Stromal cell of bone marrow (primary cell): ENCODE measurements at places on chromosomes 1 and 21.

DNA sequence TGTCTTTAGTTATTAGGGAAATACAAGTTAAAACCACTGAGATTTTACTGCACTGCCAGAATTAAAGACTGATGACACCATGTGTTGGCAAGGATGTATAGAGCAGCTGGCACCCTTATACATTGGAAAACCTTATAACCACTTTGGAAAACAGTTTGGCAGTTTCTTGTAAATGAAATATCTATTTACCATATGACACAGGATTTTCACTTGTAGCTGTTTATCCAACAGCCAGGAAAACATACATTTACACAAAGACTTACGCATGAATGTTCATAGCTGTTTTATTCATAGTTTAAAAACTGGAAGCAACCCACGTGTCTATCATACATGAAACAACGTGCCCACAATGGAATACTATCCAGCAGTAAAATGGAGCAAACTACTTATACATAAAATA is 45.3 kb downstream of the PRRC2C start:
- no peak for DNase-seq

DNA sequence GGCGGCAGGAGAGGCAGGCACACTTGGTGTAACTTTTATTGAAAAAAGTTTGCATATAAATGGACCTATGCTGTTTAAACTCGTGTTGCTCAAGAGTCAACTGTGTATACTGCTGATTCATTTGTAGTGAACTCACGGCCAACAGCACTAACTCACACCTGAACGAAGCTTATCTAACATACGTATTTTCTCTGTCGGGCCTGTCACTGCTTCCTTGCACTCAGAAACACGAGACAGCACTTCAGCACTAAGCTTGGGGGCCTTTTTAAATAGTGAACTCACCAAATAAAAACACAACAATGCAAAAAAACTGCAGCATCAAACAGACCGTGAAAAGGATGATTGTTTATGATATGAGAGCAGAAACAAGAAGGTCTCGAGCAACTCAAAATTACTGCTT is 58.9 kb upstream of the NEK2 start:
- DNase-seq, result no peak

- no peak for DNase-seq
These were observed 510 bp upstream of the GNG5 start for GRCh38 chr1:84506729-84507453.

- DNase-seq, result peak; percentile 8
These were observed 47.7 kb downstream of the ZNF644 start for GRCh38 chr1:90973897-90974798.

DNA sequence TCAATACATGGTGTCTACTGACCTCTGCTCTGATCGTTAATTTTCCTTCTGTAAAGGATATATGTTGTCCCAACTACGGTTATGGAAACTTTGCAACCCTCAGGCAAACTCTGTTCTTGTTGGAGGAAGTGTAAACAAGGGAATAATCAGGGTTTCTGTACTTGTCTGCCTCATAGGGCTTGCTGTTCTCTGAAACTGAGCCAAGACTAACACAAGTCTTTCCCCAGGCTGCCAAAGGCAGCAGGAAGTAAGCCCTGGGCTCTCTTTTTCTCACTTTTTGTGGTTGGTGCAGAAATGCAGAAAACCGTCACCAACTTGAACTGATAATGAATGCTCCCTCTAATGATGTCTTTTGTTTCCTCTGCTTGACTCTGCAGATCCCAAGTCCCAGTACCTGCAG is 7.6 kb downstream of the CYP4X1 start:
- DNase-seq, result peak; percentile 69

GRCh38 chr1:30476911-30477459 is 246.4 kb downstream of the MATN1 start:
- DNase-seq, result no peak

- DNase-seq, result no peak
These were observed 28.2 kb upstream of the ETS2 start for GRCh38 chr21:38777531-38777930.

DNA sequence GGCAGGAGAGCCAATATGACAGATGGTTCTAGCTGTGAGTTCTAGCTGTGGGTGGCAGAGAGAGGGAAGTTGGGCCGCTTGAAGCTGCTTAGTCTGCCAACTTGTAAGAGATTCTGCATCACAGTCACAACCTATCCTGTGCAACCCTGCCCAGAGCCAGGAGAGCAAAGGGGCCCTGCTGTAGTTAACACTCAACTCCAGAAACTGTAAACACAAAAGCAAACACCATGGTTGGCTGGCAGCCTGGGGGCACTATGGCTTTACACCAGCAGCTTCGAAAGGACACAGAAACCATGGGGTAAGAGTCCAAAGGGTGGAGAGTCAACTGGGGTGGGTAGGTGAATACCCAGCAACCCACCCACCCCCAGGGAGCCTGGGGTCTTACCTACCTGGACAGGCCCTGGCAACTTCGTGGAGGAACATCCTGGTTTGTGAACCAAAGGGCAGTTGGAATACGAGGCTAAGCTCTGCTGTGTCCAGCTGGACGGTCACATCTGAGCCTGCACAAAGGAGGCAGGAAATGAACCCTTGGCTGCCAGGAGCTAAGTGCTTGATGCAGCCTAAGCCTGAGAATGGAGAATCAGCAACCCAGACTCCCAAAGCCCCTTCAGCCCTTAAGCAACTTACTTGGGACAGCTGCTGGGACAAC is 6.4 kb downstream of the INPP5B start:
- DNase-seq, result no peak

GRCh38 chr1:114164840-114165543 is 11.3 kb upstream of the SYT6 start:
- no peak for DNase-seq

GRCh38 chr1:59714966-59715365 is 99.8 kb upstream of the HOOK1 start:
- no peak for DNase-seq

- no peak for DNase-seq
These were observed 58.1 kb upstream of the COA6 start for GRCh38 chr1:234315091-234315541.

- DNase-seq, result no peak
These were observed 1.8 kb upstream of the ACBD6 start for GRCh38 chr1:180504186-180504585.

GRCh38 chr1:225871359-225872074 is 10.7 kb downstream of the TMEM63A start:
- DNase-seq, result no peak

GRCh38 chr1:28323720-28324119 is 5.1 kb upstream of the MED18 start:
- DNase-seq, result no peak

GRCh38 chr1:10903821-10904220 is 107.4 kb upstream of the CASZ1 start:
- no peak for DNase-seq

- DNase-seq, result no peak
These were observed 58.9 kb downstream of the ZC3H11B start for GRCh38 chr1:219553934-219554502.

- no peak for DNase-seq
These were observed 5.9 kb downstream of the USP24 start for GRCh38 chr1:55209247-55209646.

- no peak for DNase-seq
These were observed 68.3 kb upstream of the PLA2G4A start for GRCh38 chr1:186760446-186760845.

- DNase-seq, result peak; percentile 55
These were observed 32.0 kb downstream of the PTAFR start for GRCh38 chr1:28144203-28145135.

DNA sequence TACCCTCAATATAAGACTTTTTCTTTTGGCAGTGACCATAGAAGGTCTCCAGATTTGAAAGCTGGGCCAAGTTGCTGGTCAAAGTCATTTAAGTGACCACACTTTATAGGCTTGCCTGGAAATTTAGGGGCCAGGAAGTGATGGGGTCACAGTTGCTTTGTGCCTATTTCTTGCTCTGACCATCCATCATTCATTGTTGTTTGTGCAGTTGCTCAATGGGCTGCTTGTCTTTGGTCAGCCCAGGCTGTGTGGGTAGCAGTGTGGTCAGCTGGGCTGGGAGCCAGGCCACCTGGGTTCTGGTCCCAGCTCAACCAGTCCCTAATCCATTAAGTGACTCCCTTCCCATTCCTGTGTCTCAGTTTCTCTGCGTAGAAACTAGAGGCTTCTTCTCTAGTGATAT is 2.1 kb upstream of the OTUD7B start:
- DNase-seq, result no peak

DNA sequence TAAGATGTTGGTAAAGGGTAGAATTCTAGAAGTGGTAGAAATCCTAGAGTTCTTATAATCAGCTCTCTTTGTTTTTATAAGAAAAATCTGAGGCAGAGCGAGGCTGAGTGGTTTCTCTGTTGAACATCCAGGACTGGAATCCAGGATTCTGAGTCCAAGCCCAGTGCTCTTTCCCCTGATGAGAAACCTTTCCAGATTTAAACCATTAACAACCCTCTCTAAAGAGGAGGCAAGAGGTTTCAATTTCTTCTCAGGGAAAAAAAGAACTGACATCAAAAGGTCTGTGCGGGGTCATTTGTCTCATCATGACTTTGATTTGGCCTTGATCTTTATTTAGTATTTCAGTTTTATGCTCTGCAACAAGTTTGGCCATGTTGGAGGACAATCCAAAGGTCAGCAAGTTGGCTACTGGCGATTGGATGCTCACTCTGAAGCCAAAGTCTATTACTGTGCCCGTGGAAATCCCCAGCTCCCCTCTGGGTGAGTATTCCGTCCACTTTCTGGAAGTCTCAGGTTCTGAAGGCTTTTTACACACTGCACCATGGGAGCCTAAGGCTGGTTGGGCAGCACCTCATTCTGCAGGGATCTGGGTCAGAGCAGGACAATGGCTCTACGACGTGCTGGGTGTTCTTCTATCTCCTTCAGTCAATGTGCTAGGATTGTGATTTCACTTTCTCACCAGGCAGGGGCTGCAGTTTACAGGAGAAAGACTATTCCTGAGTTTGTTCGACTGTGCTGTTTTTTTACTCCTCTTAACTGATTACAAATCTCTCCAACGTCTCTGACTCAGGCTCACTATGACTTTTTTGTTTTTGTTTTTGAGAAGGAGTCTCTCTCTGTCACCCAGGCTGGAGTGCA is 18.9 kb upstream of the CCT8 start:
- DNase-seq, result no peak

GRCh38 chr1:36083635-36084496 is at the start of gene TEKT2:
Gene TEKT2 (plus strand): TSS chr1:36084094. CDS start chr1:36084922, 828 bp downstream.
- DNase-seq, result no peak

DNA sequence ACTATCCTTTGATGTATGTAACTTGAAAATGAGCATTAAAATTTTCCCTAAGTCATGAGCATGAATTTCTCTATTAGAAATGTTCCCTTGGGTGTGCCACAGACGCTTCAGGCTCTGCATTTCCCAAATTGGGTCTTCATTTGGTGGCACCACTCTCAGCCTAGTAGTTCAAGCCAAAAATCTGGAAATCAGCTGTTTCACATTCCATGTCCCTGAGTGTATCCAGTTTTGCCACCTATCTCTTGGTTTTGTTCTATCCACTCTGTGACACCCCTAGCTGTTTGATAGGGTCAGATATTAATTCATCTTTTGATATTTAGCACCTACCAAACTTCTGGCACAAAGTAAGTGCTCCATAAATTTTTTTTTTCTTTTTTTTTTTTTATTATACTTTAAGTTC is 89.5 kb upstream of the DPH5 start:
- no peak for DNase-seq

- DNase-seq, result no peak
These were observed 3.2 kb upstream of the LAPTM5 start for GRCh38 chr1:30760596-30761324.

- DNase-seq, result no peak
These were observed 607 bp downstream of the BTG3 start for GRCh38 chr21:17612023-17612564.

DNA sequence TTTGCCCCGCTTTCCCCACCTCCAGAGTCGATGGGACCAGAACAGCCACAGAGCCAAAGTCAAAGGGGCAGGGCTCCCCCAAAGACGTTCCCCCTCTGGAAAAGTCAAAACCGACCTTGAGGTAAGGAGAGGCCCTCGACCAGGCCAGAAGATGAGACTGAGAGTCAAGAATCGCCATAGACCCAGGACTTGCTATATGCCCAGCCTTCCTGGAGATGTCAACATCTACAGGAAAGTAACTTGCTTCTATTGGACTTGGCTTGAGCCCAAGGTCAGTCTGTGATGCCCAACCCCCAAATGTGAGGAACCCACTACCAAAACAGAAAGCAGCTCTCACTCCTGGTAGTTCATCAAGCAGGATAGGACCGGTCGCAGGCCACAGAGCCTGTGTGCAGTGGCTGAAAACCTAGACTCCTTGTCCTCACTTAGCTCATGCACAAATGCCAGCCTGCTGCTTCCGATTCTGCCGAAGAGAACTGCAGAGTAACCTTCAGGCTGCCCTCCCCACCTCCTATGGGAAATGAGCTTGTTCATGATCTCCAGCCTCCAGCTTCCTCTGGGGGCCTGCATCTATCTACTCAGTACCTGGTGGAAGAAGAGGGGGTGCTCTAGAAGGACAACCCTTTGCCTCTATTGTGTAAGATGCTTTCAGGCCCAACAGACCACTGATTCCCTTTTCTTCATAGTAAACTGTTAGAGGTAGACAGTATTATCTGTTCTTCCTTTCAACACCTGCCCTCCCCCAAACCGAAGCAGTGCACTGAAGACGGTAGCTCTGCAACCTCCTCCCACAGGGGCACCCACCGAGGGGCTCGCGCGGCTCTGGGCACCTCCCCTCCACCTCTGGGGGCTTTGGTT is 1.4 kb downstream of the ACOT7 start:
- no peak for DNase-seq

DNA sequence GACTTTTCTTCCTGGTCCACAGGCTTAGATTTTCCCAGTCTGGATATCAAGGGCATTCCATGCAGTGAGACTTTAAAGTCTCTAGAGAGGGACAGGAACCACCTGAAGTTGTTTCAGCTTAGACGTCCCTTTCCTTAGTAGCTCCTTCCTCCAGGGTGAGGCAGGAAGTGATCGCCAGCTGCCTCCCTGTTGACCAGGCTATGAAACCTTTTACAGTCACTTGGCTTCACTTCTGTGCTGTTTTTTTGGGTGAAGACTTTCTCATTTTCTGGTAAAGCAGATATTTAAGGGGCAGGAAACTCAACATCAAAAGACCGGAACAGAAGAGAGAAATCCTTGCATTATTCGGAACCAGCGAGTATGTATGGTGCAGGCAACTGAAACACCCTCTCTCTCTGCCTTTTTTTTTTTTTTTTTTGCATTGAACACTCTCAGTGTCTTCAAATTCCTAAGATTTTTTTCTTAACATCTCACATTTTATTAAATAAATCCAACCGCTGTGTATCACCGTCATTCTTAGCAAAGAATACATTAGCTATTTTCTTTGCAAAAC is 234.6 kb upstream of the IRF2BP2 start:
- no peak for DNase-seq

GRCh38 chr1:22262583-22262982 is 119.7 kb upstream of the WNT4 start:
- no peak for DNase-seq
